ENCODE measurements at places on chromosomes 12 and 14.
A peak's percentile ranks its signal among the peaks of the same experiment; 100 is the strongest.

DNA sequence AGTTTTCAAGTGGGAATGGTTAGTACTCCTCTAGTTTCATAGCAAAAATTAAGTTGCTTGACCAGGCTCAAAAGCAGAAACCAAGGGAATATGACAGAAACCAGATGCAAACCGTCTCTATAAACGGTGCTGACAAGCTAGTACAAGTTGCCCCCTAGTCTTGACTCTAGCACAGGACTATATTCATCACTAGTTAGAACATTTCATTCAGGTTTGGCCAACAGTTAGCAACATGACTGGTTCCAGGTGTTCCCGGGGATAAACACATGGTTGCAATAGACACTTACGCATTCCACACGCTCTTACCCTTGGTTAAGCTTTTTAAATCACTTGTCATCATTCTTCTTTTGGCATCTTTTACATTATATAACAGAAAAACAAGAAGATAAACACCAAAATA lies 103.6 kb downstream of the SCFD1 start:
- DNase-seq = no peak

- no peak for DNase-seq
Measured at GRCh38 chr14:88802596-88802995, 9.8 kb upstream of the EML5 start.

DNA sequence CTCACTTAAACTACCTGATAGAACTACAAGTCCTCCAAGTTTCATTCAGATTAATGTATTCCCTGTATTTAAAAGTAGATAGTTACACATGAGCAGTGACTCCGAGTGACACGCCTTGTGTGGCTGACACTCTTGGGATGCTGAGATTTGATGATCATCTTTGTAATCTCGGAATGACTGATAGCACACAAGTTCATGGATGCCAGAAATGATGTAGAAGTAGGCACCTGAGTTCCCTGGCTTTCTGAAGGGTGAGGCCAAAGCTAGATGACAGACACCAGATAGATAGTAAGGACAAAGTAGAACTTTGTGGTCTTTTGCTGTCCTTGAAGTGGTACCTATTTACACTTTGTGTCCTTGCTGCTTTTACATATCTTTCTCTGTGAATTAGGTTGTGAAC lies 491.2 kb downstream of the PCNX1 start:
- no peak for DNase-seq

GRCh38 chr12:95959107-95959506 lies 16.0 kb downstream of the AMDHD1 start:
- DNase-seq = no peak

GRCh38 chr14:104545942-104546501 lies 33.5 kb upstream of the C14orf180 start:
- no peak for DNase-seq

GRCh38 chr14:68834816-68835215 lies 41.9 kb upstream of the ZFP36L1 start:
- DNase-seq = no peak

- DNase-seq = peak; percentile 74
Measured at GRCh38 chr14:96905825-96906224, 108.6 kb downstream of the VRK1 start.

- DNase-seq = no peak
Measured at GRCh38 chr12:12714276-12715021, 2.7 kb upstream of the CDKN1B start.

- peak; percentile 82 for DNase-seq
Measured at GRCh38 chr14:75283162-75283832, 4.7 kb downstream of the FOS start.

- DNase-seq = no peak
Measured at GRCh38 chr14:74558655-74559054, 53.4 kb downstream of the LTBP2 start.

- no peak for DNase-seq
Measured at GRCh38 chr14:98498019-98498885, 773.7 kb downstream of the BCL11B start.

DNA sequence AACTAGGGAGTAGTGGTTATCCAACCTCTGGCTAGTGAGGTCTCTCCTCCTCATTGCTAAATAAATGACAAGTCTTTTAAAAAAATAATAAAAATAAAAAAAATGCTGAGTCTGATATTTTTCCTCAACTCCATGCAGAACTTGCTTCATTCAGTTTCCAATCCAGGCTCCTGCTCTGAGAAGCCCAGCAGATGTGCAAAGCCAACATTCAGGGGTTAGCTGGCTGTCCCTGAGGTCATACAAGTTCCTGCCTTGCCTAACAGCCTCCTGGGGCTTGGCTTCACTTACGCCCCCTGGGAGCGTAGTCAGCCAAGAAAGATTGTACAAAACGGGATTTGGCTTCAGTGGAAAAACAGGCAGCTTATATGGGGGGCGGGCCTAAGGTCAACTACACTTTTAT lies 23.3 kb downstream of the RTRAF start:
- no peak for DNase-seq

GRCh38 chr14:50762001-50762930 lies 68.7 kb downstream of the NIN start:
- no peak for DNase-seq

DNA sequence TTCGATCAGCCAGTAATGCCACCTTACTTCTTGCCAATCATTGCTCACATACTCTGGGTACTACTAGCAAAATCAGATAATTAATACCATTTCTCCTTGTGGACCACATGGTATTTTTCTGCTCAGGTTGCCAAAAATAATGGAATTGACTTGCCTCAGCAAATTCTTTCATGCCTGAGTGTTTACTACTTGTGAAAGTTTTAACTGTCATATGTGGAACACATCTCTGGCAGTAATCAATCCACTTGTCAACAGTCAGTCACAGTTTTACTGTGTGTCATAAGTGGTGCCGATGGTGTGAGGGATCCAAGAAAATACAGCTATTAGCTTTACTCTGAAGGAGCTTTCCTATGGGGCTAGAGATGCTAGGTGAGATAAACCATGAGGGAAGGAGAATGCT lies 55.3 kb upstream of the ATF1 start:
- no peak for DNase-seq

DNA sequence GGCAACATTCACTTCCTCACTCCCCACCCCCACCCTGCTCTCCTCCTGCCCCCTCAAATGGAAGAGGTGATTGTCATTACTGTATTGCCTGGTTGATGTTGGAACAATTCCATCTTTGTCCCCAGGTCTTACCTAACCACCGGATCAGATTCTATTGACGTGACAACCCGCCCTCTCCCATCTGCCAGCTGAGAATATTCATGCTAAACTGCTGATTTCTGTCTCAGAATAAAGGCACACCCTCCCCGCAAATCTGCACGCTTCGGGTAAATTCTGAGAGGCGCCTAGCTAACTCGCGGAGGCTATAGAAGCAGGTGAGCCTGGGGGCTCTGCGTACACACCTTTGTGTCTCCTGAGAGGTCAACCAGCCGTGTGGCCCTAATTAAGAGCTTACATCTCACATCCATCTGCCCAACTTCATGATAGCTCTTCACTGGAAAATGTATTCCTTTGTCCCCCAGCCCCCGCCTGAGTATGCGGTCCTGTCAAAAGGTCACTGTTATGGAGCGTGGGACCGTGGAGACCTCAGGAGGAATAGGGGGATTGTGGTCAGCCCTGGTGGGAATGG lies 1054.3 kb downstream of the VRK1 start:
- DNase-seq = no peak

DNA sequence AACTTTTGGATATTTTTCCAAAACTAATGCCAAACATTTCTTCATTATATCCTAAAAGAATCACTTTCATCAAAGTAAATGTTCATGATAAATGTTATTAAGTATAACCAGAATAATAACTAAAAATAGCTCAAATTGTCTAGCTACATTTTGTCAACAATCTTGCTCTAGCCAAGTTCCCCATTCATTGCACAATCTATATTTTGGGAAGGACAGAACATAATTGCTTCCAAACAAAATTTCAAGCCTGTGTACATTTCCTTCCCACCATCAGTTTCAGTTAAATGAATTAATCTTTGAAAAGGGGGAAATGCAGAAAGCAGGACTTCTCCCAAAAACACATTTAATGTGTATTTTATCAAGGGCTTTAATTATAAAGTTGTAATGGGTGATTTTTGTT lies 98.0 kb upstream of the PLEKHG7 start:
- DNase-seq = no peak

GRCh38 chr14:102779574-102780315 lies 2.5 kb downstream of the TRAF3 start:
- peak; percentile 78 for DNase-seq

- DNase-seq = no peak
Measured at GRCh38 chr14:33435911-33436689, 497.4 kb downstream of the NPAS3 start.

- no peak for DNase-seq
Measured at GRCh38 chr12:104952816-104953215, 5.3 kb downstream of the SLC41A2 start.

DNA sequence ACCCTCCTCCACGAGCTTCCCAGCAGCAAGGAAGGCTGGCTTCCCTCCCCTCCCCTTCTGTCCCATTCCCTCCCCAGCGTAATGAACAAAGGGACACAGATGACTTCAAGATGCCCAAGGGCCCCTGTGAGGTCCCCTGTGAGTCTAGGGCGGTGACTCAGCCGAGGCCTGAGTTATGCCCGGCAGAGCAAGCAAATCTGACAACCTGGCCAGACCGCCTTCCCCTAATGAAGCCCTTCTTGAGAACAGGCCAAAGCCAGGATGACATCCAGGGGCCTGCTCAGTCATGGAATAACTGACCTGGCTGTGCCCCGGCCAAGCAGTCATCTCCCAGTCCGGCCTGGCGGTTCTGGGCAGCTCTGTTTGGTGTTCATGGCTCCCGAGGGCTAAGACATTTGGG lies 89.2 kb downstream of the DICER1 start:
- DNase-seq = no peak

- no peak for DNase-seq
Measured at GRCh38 chr14:101878211-101878821, 86.1 kb upstream of the DYNC1H1 start.

- no peak for DNase-seq
Measured at GRCh38 chr12:55666508-55666907, 29.8 kb downstream of the OR10P1 start.

GRCh38 chr12:52871291-52872039 lies 22.7 kb upstream of the KRT78 start:
- no peak for DNase-seq

- no peak for DNase-seq
Measured at GRCh38 chr12:100574187-100575074, 947 bp downstream of the GAS2L3 start.

DNA sequence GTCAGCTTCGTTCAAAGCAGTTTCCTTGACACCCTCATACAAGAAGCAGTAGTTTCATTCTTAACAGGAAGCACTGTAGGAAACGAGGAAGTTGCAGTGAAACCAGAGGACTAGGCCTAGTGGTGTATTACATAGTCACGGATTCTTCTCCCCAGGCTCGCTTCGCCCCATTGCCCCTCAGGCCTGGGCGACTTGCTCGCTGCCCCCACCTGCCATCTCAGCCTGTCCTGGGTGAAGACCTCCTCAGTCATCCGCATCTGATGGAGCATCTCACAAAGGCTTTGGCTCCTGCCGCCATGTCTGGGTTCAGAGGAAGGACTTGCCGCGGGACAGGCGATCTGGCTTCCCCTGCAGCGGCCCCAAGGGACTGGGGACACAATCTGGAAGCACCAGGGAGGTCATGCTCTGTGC lies 93.5 kb downstream of the LMNTD1 start:
- peak; percentile 38 for DNase-seq

GRCh38 chr12:62898526-62898925 lies 36.4 kb downstream of the PPM1H start:
- peak; percentile 21 for DNase-seq

DNA sequence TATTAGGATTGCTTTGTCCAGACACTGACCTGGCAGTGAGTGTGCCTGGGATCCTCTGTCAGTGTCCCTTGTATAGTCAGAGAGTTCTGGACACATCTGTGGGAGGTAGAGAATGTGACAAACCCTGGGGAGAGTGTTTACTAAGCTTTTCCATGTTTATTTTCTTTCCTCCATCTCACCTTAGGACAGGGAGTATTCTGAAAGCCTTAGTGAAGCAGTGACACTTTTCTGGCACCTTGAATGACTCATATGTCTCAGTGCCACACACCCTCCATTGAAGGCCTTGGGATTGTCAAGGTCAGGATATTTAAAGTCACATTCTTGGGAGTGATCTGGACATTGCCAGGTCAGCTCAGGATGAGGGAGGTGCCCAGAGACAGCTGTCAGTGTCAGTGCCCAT lies 34.9 kb upstream of the CTDSP2 start:
- no peak for DNase-seq

DNA sequence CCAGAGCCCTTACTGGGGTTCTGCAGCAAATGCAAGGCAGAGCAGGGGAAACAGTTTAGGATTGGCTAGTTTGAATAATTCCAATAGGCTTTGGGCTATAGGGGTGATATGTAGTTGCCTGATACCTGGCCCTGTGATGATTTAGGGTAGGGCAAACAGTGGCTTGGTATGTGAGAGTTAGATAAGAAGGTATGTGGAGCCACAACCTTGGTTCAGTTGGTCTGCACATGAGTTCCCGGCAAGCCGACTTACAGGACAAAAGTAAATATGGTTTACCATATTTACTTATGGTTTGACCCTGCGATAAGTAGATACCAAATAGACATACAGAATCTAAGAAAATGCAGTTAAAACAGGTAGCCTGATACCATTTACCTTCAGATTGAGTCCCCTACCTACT lies 8.3 kb upstream of the CAPRIN2 start:
- no peak for DNase-seq

DNA sequence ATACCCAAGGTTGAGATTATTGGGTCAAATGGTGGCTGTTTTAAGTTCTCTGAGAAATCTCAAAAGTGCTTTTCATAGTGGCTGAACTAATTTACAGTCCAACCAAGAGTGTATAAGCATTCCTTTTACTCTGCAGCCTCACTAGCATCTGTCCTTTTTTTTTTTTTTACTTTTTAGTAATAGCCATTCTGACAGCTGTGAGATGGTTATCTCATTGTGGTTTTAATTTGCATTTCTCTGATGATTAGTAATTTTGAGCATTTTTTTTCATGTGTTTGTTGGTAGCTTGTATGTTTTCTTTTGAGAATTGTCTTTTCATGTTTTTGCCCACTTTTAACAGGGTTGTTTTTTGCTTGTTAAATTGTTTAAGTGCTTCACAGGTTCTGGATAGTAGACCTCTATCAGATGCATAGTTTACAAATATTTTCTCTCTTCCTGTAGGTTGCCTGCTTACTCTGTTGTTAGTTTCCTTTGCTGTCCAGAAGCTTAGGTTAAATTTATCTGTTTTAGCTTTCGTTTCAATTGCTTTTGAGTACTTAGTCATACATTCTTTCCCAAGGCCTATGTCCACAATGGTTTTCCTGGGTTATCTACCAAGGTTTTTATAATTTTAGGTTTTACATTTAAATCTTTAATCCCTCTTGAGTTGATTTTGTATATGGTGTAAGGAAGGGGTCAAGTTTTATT lies 881.3 kb upstream of the SEL1L start:
- DNase-seq = no peak

GRCh38 chr14:44163946-44164345 lies 343.1 kb downstream of the FSCB start:
- DNase-seq = no peak

- DNase-seq = no peak
Measured at GRCh38 chr12:115375186-115375991, 691.4 kb upstream of the TBX3 start.

Measured in HL-60 (cell line).